Naive thymus-derived CD4-positive, alpha-beta T cell (primary cell): ENCODE measurements at places on chromosomes 7 and 10. TPM values are rescaled to one million over a fixed set of nuclear protein-coding genes. Genes with fewer than 3 reads are reported as not detected.

Gene ATAD1
- total RNA-seq: 53.4 TPM

DNA sequence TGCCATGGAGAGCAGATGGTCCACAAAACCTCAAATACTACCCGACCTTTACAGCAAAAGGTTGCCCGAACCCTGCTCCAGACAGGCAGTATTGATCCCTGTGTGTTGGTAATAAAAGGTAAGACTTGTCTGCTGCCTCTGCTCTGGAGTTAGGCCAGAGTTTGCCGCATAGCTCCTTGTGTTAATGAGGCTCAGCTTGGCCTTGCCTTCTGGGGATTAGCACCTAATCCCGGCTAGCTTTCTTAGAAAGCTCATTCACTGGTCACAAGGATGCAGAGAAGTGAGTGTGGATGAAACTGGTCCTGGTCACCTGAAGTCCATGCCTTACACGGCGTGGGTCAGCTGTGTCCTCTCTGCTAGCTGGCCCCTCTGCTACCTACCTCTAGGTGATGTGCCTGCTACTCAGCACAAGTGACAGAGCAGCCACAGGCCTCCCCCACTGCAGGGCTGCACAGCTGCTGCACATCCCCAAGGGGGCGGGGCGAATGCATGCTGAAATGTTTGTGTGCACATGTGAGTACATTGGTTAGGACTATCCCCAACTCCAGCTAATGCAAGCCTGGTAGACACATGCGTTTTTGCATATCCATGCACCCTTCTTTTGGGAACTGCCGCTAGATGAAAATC, 31.7 kb upstream of the SYPL1 start:
- DNase-seq: no peak

DNA sequence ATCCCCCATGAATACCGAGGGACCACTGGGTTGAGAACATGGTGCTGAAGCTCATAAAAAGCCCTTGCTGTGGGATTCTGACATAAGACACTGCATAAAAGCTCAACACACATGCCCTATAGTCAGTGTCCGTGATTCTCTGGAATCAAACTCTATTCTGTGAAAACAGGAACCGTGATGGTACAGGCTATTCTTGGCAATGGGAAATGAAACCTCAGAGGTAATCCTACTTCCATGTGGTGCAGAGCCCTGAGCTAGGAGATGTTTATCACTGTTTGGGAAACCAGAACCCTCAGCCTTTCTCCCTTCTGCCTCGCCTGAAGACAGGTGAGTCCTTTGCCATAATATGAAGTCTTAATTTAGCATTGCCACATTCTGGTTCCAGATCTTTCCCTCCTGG, 80.8 kb upstream of the PRSS1 start:
- no peak for DNase-seq

Gene STEAP1B
- 0.44 TPM for total RNA-seq

DNA sequence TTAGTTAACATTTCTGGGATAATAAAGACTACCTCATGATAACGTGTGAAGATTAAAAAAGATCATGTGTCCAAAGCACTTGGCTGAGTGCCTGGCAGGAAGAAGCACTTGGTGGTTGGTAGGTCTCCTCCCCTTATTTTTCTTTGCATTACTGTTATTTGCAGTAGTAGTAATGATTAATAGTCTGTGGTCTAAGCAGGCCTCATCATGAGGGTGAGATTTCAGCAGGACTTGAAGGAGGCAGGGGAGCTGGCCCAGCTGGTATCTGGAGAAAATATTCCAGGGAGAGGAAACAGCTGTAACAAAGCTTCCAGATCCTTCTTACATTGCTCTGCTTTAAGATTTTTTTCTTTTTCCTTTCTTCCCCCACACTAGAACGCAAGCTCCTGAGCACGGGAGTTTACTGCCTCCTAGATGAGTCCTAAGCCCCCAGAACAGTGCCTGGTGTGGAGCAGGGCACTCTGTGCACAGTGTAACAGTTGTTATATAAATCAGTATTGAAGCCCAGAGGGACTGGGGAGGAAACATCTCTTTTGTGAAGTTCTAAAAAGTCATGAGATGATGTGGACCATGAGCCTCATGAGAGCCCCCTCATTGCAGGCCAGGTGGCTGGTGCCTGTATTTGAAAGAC, 31.1 kb upstream of the RHEB start:
- DNase-seq: no peak

- DNase-seq: no peak
Observed at GRCh38 chr10:3893901-3894563, 109.0 kb upstream of the KLF6 start.

DNA sequence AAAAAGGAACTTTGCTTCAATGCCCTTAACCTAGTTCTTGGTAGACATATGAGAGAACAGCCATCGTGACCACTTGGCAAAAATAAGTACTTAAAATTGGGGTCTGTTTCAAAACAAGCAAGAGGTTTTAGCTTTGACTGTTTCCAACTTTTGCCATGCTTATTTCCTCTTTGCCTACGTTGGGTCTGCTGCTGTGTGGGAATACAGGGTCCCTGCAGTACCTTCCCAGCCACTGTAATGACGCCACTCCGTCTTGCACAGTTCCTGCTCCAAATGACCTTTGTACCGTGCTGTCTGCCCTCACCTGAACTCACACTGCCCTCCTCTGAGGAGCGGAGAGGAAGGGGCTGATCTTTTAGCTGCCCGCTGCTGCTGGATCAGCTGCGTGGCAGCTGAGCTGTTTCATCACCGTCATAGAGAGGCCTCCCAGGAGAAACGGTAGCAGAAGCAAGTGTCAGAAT, 133.1 kb downstream of the MAPK8 start:
- DNase-seq: no peak

DNA sequence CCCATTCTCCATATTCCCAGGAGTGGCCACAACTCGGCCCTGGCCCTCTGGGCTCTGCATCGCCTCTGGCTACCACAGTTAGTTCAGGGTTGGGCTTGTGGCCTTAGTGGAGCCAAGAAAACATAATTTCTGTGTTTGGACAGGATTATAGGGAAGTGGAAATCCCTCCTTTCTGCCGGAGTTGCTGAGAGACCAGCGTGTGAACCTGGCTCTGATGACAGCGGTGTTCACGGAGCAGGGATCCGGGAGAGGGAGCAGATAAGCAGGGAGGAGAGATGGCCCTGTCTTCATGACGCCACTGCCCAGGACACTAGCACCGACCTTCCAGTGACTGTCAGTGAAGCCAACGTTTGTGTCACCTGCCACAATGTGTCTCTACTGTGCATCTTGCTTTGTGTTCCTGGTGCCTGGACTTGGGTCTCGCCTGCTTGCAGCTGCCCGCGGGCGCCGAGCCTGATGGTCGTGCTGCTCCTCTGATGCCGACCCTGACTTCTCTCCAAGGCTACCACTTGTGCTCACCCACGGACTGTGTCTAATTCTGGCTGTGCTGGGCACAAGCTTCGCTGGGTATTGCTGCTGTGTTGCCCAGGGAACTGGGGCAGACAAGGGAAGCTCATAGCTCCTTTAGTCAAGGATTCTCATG, 67.0 kb upstream of the VIPR2 start:
- no peak for DNase-seq

DNA sequence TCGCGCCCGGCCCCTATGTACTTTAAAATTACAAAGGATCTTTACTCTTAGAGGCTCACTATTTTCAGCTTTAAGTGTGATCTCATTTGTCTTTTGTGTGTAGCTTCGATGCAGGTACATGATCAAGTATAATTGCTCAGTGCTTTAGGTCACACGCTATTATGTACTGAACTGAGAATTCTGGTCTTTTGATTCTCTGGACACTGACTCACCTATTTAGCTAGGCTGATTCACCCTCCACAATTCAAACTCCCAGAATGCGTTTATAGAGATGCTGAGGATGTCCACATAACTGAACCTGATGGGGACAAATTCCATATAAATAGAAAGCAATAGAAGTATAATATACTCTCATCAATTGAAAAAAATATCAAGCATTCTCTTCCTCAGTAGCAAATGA, 57.8 kb downstream of the PRKCQ start:
- no peak for DNase-seq

Gene DEPP1
- not detected for total RNA-seq

DNA sequence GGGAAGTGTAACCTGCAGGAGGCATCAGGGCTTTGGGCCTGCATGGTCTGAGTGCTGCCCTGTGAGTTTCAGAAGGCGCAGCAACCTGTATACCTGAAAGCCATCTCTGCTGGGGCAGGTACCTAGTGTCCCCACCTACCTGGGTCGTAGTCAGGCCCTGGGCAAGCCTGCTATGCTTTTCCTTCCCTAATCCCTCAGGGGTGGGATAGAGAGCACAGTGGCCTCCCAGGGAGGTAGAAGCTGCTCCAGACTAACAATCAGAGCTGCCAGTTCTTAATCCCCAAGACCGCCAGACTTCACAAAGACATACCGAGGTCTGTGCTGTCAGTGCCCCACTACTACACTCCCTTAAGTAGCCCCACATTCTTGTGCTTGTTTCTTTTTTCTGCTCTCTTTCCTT, 52.0 kb downstream of the PTEN start:
- no peak for DNase-seq

DNA sequence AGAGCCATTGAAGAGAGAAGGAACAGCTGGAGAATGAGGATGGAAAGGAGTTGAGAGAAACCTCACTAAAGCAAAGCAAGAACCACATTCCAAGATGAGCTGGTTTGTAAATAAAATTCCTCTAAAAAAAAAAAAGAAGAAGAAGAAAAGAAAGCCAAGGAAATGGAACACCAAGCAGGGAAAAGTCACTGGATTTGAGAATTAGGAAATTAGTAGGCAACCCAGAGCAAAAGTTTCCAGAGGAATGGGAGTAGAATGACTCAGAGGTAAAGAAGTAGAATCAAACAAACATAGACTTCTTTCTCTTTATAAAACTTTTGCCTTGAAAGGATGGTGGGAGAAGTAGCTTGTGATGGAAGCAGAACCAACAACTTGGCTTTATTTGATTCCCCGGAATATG, 3.9 kb downstream of the CH25H start:
- no peak for DNase-seq

Gene GTF2IRD2
- total RNA-seq: 44.1 TPM

Gene ABCB4
- 1.5 TPM for total RNA-seq

GRCh38 chr7:39413636-39414223, 152.5 kb upstream of the YAE1 start:
- DNase-seq: no peak

- peak; percentile 20 for DNase-seq
Observed at GRCh38 chr7:6271694-6272440, 557 bp downstream of the CYTH3 start.

Gene AOC1
- total RNA-seq: not detected in 2 replicates

DNA sequence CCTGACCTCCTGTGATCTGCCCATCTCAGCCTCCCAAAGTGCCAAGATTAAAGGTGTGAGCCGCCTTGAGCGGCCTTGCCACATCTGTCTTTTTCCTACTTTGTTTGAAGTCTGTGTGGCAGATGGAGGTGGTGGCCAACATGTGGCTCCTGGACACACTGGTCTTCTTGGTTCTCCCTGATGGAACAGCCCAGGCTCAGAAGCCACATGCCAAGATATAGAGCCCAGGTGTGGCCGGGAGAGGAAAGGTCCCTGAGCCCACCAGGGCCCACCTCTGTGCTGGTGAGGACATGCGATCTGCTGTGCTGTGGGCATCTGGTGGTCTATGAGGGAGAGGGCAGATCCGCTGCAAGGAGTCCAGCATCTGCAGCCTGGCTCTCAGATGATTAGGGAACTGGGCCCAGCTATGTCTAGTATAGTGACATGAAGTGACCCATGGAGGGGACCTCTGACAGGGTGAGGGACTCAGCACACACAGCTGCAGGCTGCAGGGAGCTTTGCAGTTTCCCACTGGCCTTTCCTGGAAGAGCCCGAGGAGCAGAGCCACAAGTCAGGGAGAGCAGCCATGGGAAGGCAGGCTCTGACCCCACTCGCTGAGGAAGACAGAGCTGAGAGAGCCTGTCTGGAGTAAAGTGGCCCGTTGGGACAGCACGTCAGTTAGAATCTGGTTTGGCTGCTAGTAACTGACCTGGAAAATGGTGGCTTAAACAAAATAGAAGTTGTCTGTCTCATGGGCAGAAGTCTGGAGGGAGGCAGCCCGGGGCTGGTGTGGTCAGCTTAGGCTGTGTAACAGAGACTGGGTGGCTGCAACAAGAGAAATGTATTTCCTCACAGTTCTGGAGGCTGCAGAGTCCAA, 25.9 kb downstream of the ADCY1 start:
- no peak for DNase-seq

Gene LRRC17
- total RNA-seq: 1.1 TPM

- DNase-seq: no peak
Observed at GRCh38 chr10:80283119-80283518, 6.3 kb downstream of the MAT1A start.

Gene CTAGE15
- total RNA-seq: not detected

DNA sequence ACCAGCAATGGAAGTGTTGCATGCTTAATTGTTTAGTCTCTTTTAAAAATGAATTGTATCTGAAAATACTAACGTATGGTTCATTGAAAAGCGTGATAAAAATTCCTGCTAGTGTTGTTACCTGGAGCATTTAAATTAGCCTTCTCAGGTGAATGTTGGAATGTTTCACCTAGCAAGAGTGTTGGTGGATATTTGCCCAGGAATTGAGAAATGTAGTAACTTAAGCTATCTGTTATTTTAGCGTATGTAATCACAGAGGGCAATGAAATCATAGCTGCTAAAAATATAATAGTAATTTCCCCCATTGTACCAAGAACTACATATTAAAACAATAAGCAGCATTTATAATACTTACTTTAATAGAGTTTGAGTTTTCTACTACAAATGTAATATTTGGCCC, 166.1 kb upstream of the KIAA1217 start:
- DNase-seq: no peak

DNA sequence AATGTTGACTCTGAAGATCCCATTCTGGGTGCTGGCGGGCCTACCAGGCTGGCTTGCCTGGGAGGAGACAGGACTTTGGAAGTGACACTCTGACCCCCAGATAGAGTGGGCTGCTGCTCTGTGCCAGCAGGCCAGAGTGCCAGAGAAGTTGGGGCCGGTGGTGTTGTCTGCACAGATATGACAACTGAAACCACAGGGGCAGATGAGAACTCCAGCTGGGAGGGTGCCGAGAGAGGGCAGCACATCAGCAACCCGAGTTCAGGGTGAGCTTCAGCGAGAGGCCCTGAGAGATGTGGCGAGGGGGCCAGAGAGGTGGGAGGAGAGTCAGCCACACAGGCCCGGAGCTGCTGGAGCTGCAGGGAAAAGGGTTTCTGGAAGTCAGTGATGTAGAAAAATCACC, 193.2 kb upstream of the MGMT start:
- DNase-seq: no peak

GRCh38 chr7:17912536-17913235, 27.6 kb downstream of the SNX13 start:
- DNase-seq: no peak

Gene ELAPOR2
- 5.3 TPM for total RNA-seq

DNA sequence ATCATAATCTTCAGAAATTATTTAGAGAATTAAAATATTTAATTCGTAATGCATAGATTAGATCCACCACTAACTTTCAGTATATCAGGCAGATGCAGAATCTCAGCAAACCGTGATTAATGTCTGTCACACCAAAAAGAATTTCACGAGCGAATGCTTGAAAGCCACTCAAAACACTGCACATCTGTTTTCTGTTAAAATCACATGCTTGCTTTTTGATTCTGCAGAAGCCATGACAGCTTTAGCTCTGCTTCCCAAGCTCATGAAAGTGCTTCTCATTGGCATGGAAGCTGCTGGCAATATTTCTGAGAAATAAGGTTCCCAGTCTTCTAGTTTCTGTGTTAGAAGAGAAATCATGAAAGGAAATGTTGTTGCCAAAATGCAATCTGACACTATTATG, 837.8 kb upstream of the LRRN3 start:
- DNase-seq: no peak
